ENCODE measurements at places on chromosomes 7 and 10. TPM values are rescaled to one million over a fixed set of nuclear protein-coding genes. Genes with fewer than 3 reads are reported as not detected.

The COL13A1 gene
- not detected for total RNA-seq

The FAS gene
- 62.6 TPM for total RNA-seq

The IFIT2 gene
- total RNA-seq, result 7.3 TPM

The CCDC6 gene
- total RNA-seq, result 18.3 TPM

The EBLN1 gene
- total RNA-seq, result not detected

The PRLHR gene
- total RNA-seq, result not detected

DNA sequence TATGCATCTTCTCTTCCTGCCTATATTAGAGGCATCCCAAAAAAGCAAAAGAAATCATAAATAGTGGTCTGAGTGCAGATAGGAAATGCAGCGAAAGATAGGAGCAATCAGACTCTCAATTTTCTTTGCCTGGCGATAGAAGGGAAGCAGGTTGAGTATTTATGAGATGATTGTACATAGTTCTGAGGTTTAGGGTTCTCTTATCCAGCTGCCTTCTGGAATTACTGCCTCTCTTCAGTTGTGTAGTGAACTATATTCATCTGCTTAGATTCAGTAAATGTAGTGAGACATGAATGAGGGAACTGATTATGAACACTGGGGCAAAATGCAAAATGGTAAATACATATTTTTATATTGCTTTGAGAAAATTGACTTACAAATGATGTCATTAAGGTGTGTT lies 93.0 kb upstream of the CYP26C1 start:
- DNase-seq, result no peak

GRCh38 chr7:148831782-148832181 lies 52.3 kb downstream of the EZH2 start:
- DNase-seq, result no peak

GRCh38 chr7:39051707-39052106 lies 74.0 kb downstream of the POU6F2 start:
- no peak for DNase-seq

DNA sequence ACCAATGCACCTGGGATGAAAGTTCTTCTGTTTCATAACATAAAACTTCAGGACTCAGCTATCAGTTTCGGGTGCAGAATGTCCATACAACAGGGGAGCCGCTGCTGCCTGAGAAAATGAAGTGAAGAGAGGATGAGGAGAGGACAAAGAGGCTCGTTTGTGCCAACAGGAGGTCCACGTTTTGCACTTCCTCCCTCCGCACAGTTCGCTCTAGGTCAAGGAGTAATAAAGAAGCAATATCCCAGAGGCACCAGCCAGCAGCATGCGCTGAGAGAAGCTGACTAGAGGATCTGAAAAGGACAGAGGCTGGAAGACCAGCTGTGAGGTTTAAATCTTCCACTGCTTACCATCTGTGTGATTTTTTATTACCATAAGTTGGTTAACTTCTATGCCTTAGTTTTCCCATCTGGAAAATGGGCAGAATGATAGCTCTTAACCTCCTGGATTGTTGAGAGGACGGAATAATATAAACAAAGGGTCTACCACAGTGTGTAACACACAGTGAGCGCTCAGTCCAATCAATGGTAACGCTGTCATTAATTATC lies 709 bp downstream of the GPAM start:
- DNase-seq, result no peak

GRCh38 chr7:12178317-12178716 lies 32.8 kb upstream of the TMEM106B start:
- DNase-seq, result no peak

GRCh38 chr7:118184565-118184940 lies 589 bp downstream of the LSM8 start:
- no peak for DNase-seq

DNA sequence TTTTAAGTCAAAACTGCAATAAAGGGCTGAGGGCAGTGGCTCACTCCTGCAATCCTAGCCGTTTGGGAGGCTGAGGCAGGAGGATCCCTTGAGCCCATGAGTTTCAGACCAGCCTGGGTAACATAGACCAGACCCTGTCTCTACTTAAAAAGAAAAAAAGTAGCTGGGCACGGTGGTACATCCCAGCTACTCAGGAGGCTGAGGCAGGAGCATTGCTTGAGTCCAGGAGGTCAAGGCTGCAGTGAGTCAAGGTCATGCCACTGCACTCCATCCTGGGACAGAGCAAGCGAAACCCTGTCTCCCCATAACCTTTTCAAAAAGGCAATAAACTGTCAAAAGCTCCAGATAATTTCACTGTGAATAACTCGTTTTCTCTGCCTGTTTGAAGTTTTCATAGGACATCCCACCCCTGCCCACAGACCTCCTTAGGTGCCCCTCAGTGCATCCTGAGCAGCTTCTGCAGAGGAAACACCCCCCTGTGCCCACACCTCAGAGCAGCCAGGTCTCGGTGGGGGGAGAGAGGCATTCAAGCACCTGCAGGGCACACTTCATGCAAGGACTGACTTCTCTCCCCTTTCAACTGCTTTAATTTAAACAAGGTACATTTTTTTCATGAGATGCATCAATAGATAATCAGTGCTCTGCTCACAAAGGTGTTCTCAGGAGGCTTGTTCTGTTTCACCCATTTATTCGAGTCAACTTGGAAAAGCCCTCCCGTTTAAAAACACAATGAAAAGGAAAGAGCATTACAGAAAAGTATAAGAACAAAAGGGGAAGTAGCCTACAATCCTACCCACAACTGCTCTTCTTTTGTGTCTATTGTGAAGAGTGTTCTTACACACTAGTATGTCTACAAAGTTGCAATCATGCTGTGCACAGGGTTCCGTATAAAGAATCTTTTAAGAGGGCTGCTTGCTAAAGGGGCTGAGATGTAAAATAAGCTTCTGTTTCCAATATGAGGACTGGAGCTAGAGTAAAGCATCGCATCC lies 104.9 kb downstream of the KMT2E start:
- DNase-seq, result no peak

DNA sequence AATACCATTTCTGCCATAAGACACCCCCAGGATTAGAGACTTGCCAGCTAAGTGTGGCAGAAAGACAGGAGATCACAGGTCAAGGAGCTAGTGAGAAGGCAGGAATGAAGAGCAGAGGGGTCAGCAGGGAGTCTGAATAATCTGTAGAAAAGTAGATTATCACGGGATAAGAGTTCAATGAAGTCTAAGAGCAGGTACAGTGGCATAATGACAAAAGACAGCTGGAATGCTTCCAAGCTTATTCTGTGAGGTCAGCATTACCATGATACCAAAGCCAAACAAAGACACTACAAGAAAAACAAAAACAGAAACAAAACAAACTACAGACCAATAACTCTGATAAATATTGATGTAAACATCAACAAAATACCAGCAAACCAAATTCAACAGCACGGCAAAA lies 20.8 kb downstream of the PILRA start:
- no peak for DNase-seq

- DNase-seq, result no peak
Measured at GRCh38 chr10:110300486-110300986, 4.2 kb downstream of the SMNDC1 start.

DNA sequence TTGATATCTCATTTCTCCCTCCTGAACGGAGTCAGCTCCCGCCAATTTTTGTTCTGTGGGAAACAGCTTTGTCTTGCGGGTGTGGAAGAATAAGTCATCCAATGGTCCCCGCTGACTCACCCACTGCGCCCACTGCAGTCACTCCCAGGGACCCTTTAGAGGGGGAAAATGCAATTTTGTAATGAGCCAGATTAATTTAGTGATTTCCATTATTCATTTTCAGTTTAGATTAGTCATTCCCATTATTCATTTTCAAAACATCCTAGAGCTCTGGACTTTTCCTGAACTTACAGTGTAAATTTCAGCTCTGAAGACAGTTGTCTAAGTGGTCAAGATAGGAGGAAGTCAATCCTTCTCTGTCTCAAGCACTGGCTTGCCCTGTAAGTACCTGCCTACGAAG lies 154.9 kb upstream of the TMEM72 start:
- DNase-seq, result no peak

DNA sequence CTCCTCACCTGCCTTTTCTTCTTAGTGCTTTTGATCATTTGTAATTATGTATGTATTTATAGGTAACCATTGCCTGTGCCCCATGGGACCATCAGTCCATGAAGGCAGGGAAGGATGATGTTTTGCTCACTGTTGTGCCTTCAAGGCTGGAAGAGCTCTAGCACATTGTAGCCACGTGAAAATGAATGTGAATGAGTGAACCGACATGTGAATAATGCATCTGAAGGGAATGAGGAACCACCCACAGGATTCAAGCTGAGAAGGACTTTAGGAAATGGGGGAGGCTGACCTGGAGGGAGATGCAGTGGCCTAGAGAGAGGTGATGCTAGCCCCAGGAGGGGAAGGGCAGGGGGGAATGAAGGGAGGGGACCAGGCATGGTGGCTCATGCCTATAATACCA lies 6.0 kb upstream of the PNLIPRP2 start:
- DNase-seq, result no peak
